ENCODE measurements at places on chromosomes 16 and 17.

DNA sequence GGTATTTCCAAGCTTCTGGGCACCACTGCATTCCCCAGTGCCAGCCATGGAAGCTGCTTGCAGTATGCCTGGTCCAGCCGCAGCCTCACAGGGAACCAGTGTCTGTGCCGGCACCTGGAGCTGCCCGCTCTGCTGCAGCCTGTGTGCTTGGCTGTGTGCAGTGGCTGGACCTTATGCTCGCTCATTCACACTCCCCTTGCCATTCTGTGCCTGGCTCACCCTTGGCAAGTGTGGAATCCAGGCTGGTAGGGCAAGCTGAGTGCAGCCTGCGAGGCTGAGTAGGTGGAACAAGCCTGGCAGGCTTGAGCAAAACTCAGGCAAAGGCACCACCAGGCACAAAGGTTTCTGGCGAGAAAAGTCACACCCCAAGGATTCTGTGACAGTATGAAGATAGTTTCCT is 144.0 kb downstream of the MYO1D start:
- DNase-seq: no peak

DNA sequence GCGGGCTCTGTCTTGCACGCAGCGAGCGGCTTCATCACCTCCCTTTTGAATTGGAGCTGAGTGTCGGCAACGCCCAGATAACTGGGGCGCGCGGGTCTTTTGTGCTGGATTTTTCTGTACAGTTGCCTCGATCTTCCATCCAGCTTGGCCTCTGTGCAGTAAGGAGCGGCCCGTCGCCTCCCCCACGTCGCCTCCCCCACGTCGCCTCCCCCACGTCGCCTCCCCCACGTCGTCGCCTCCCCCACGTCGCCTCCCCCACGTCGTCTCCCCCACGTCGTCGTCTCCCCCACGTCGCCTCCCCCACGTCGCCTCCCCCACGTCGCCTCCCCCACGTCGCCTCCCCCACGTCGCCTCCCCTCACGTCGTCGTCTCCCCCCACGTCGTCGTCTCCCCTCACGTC is 15.7 kb upstream of the PRR35 start:
- no peak for DNase-seq

DNA sequence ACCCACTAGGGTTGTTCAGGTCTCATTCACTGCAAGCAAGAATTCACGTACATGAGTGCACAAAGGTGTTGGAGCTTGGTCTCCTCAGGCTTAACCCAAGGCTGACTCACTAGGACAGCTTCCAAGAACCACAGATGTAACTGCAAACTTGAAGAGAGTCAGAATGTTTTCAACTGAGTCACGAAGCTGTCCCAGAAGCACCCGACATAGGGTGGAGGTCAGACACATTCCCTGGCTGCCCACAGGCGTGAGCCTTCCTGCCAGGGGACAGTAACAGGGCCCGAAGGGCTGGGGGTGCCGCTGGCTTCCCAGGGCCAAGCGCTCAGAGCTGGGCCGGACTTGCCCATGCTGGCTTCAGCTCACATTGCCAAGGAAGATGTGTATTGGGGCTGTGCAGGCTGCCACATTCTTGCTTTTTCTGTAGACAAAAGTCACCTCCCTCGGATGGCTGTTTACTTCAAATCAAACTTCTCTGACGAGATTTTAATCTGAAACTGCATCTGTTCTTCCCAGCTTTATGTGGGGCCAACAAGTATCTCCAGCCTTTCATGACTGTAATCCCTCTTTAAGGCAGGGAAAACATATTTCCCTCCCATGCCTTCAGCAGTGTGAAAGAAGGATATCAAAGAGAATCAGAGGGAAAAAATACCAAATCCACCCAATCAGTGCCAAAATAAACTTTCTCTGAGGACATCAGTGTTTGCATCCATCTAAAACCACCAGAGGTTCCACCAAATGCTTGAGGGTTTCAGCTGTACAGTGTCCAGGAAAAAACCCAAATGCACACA is 14.3 kb downstream of the CMTM3 start:
- DNase-seq: no peak

- DNase-seq: no peak
These were observed 19.7 kb upstream of the C17orf107 start for GRCh38 chr17:4879601-4880000.

- no peak for DNase-seq
These were observed 13.9 kb downstream of the BEAN1 start for GRCh38 chr16:66440970-66441369.

GRCh38 chr17:65627108-65627507 is 65.7 kb upstream of the AXIN2 start:
- no peak for DNase-seq

DNA sequence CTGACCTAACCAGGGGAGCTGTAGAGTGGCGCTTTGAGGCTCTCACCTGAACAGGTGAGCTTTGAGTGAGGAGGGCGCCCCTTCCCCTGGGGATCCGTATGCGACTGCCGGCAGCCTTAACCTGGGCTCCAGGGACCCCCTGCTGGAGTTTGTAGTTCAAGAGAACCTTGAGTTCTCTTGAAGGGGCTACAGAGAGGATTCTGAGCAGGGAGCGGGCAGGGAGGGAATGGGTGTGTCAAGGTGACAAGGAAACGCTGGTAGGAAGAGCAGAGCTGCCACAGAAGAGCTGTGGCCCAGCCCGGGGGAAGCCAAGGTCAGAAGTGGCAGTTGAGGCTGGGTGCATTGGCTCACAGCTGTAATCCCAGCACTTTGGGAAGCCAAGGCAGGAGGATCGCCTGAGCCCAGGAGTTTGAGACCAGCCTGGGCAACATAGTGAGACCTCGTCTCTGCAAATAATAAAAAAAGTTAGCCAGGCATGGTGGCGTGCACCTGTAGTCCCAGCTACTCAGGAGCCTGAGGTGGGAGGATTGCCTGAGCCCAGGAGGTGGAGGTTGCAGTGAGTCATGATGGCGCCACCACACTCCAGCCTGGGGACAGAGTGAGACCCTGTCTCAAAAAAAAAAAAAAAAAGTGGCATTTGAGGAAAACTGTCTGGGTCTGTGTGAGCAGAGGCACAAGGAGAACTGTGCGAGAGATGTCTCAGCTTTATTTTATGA is 1.2 kb downstream of the LLGL2 start:
- no peak for DNase-seq

DNA sequence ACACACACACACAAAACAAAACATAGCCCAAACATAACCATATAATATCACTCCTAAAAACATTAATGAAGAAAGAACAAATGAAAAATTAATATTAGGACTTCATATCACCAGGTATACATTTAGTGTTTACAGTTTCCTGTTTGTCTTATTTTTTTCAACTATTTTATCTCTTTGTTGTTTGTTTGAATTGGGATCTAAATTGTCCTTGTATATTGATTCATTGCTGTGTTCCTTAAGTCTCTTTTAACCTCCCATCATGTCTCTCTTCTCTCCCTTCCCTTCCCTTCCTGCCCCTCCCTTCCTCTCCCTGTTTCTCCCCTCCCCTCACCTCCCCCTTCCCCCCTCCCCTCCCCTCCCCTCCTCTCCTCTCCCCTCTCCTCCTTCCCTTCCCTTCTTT is 23.8 kb upstream of the CBLN1 start:
- DNase-seq: no peak

- peak; percentile 89 for DNase-seq
These were observed 59.6 kb downstream of the WSB1 start for GRCh38 chr17:27353461-27354050.

DNA sequence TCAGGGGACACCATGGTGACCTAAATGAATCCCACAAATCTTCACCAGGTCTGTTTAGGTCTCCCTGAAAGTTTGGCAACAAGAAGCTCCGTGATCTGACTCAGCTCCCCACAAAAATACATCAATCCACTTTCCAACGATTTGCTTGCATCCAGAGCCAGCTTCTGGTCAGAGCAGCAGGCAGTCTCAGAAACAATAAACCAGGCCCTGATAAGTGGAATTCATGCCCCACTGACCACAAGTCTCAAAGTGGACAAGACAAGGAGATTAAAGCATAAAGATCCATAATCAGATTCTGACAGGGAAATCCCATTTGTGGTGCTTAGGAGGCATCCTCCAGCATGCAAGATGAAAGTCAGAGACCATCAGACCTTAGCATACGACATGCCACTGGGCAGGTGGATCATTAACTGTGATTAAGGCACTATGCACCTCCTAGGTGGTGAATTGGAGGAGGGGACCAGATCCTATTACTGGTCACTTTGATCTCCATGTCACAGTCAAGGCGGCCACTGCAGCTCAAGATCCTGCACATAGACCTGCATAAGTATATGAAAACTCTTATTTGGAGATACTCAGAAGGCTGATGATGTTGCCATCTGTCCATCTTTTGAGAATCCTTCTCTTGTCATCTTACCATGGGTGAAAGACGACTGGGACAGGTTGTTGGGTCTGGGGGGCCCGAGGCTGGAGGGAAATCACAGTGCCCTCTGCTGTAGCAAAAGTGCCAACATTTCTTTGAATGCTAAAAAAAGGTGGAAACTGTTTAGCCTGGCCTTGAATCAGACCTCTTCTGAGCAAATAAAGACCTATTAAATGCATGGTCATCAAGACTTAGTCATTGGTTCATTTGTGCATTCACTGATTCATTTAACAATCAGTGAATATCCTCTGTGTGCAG is 309.2 kb upstream of the CCL2 start:
- no peak for DNase-seq

DNA sequence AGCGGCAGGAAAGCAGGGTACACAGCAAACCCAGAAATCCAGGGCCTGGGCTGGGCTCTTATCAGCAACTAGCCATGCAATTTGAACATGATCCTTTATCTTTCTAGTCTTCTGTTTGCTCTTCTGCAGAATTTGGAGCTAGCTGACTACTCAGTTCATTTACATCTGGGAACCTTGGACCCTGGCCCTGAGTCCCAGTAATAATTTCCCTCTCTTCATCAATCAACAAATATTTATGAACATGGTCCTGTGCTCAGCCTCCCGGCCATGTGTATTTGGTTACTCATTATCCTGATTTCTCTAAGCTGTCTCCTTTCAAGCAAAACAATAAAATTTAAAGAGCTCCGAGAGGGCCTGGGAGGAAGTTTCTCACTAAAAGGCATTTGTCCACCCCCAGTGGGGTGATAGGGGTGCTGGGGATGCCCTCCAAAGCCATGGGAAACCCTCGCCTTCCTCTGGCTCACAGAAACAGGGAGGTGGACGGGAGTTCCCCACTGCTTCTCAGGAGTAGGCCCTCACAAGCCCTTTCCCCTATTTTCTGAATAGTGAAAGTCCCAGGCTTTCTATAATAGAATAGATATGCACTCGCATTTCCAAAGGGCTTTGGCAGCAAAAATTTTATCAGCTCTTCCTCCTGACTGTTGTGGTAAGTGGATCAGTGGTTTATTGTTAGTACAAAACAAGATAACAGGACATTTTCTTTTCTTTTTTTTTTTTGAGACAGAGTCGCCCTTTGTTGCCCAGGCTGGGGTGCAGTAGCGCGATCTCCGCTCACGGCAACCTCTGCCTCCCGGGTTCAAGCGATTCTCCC is 6.9 kb upstream of the WDR59 start:
- no peak for DNase-seq

GRCh38 chr17:60106340-60107059 is 27.8 kb upstream of the HEATR6 start:
- no peak for DNase-seq

DNA sequence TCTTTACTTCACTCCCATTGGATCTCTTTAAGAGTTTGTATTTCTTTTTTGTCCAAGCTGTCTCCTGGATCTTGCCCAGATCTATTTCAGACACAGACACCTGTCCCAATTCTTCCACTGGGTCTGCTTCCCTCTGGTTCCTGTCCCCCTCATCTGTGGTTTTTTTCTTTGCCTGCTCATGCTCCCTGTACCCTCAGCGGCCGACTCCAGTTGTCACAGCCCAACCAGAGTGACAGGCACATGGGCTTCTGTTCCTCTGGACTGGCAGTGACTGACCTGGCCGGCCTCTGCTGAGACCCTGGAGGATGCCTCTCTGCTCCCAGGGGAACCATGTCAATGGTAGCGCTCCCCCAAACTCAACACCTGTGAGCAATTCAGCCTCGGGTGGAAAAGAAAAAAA is 142.6 kb downstream of the WSCD1 start:
- DNase-seq: no peak

DNA sequence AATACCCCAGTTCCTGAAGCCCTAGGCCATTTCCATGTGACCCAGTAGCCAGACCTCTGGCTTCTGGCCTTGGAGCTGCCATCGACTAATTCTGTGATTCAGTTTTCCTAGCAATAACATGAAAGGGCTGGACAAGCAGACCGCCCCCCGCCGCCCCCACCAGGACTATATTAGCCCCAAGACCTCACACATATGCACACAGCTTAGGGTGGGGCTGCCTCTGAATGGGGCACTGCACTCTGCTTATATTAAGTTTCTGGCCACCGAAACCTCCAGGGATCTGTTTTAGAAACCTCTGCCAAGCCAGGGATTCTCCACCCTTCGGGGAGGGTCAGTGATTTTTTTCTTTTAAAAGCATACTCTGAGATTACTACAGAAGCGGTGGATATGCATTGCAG is 2.3 kb downstream of the RAB11FIP4 start:
- no peak for DNase-seq

GRCh38 chr16:65032387-65032786 is 89.5 kb downstream of the CDH11 start:
- no peak for DNase-seq

Measured in MV-4-11 (cell line).